RWPE1 (cell line): ENCODE measurements at places on chromosomes 6 and 20.
A peak's percentile ranks its signal among the peaks of the same experiment; 100 is the strongest.

- DNase-seq, result no peak
Observed at GRCh38 chr20:19588241-19588640, 169.8 kb upstream of the RIN2 start.

- no peak for DNase-seq
Observed at GRCh38 chr6:63295553-63296194, 24.1 kb downstream of the LGSN start.

DNA sequence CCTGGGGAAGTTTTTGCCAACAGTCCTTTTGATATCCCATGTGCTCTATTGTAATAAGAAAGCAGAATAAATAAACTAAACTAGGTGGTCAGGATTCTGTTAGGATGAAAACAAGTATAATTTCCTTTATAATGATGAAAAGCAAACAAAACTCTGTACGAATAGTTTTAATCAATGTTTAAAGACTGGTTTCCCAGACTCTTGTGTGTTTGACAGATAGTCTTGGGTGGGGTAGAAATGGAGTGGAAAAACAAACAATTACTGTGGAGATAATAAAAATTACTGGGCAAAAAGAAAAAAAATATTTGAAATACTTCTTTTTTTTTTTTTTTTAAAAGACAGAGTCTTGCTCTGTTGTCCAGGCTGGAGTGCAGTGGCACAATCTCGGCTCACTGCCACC is 152.1 kb upstream of the FLRT3 start:
- DNase-seq, result no peak

GRCh38 chr20:6812530-6812929 is 45.0 kb downstream of the BMP2 start:
- DNase-seq, result no peak

DNA sequence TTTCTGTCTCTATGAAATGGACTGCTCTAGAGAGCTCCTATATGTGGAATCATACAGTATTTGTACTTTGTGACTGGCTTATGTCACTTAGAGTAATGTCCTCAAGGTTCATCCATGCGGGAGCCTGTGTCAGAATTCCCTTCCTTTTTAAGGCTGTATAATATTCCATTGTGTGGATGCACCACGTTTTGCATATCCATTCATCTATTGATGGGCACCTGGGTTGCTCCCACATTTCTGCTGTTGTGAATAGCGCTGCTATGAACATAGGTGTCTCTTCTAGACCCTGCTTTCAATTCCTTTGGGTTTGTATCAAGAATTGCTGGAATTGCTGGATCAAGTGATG is 155.4 kb downstream of the BMP7 start:
- DNase-seq, result no peak

DNA sequence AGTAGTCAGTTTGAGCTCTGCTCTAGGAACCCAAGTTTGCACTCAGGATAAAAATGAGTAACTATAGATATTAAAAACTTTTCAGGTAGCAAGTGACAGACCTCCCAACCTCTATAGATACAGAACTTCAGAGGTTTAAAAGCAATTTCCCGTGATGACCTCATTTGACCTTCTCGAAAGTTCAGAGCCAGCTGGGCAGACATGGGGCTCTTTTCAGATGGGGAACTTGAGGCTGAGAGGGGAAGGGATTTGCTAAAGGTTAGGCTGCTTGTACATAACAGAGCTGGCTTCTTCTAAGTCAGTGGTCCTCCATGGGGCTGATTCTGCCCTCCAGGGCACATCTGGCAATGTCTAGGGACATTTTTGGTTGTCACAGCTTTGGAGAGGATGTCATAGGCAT is 58.8 kb upstream of the ZNF831 start:
- DNase-seq, result no peak

DNA sequence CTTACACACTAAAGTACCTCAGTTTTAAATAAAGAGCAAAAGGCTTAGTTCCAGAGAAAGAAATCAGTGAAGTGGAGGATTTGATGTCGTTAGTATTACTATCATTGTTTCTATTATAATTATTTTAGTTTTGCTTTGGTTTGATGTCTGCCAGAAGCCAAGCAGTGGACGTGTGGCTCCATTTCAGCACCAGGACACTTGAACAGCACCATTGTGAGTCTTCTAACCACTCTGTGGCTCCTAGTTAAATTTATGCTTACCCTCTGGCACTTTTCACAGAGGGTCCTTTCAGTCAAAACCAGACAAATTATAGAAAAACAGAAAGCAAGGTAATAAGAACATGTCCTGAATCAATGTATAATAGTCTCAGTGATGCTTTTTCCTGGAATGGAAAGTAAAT is 3.4 kb downstream of the COL9A1 start:
- DNase-seq, result no peak

DNA sequence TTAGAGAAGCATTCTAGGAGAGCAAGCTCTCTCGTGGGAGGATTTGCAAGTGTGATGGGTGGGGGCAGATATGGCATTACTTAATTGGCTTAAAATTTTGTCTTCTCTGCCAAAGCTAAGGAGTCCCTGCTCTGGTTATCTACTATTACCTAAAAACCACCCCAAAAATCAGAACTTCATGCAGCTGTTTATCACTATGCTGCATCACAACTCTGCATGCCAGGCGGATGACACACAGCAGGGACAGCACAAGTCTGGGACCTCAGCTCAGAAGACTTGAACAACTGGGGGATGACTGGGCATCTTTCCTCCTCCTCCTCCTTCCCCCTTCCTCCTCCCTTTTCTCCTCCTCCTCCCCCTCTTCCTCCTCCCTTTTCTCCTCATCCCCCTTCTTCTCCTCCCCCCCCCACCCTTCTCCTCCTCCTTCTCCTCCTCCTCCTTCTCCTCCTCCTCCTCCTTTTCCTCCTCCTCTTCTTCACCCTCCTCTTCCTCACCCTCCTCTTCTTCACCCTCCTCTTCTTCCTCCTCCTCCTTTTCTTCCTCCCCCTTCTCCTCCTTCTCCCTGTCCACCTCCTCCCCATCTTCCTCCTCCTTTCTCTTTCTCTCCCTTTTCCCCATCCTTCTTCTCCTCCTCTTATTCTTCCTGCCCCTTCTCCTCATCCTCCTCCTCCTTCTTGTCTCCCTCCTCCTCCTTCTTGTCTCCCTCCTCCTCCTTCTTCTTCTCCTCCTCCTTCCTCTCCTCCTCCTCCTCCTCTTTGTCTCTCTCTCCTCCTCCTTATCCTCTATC is 218.6 kb upstream of the PMEPA1 start:
- DNase-seq, result no peak

DNA sequence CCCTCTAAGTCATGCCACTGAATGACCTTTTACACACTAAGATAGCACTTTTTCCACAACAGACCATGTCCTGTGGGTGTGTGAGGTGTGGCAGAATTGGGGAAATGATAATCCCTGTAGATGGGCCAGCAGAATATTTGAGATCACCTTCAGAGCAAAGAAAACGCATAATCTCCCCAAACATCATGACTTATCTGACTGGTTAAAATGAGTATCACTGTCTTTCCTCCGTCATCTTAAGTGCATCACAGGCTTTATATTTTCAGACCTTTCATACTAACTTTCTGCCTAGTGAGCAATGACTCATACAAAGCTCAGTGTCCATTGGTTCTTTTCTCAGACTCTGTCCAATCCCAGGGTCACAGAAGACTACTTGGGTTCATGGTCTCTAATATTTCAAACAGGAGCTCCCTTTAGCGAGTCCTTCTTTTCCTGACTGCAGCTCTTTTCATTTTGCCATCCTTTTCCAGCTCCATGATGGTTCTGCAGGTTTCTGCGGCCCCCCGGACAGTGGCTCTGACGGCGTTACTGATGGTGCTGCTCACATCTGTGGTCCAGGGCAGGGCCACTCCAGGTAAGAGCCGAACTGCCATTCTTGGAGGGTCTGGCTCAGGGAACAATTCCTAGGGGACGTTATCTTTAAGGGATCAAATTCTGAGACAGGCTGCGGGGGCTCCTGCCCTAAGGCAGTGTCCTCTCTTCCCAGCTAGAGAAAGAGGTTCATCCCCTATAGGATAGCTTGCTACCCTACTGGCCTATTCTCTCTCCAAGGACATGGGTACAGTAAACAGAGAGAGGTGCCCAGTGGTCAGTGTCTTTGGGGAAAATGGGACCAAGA is at the start of gene HLA-DPB1:
HLA-DPB1 (plus strand) TSS at position 423 of the 838 bp plus-strand sequence; CDS start at position 475, 52 bp downstream.
- peak; percentile 78 for DNase-seq

DNA sequence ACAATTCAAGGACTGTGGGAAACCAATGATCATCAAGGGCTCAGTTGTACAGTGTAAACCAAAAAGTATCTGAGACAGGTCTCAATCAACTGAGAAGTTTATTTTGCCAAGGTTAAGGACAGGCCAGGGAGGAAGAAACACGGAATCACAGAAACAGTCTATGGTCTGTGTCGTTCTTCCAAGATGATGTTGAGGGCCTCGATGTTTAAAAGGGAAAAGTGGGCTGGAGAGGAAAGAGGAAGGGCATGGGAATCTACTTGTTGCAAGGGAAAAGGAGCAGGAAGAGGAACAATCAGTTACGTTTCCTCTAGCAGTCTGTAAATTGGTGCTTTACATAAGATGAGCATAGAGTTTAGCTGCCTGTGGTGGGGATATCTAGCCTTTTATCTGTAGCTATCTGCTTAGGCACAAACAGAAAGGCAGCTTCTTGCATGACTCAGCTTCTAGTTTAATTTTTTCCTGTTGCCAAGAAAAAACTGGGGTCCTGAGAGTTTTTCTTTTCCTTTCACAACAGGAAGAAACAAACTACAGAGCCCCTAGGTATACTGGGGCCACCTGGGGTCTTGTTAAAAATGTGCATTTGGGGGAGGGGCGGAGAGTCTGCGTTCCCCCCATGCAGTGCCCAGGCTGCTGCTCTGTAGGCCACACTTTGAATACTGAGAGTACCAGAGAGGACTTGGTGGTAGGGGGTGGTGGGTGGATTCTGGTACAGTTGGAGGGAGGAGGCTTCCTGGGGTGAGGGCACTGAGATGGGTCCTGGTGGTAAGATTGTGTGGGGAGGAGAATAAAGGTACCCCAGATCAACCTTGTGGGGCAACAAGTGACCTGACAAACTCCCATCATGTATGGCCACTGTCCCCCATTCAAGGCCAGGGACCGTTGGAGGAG is 35.3 kb upstream of the EZR start:
- no peak for DNase-seq

DNA sequence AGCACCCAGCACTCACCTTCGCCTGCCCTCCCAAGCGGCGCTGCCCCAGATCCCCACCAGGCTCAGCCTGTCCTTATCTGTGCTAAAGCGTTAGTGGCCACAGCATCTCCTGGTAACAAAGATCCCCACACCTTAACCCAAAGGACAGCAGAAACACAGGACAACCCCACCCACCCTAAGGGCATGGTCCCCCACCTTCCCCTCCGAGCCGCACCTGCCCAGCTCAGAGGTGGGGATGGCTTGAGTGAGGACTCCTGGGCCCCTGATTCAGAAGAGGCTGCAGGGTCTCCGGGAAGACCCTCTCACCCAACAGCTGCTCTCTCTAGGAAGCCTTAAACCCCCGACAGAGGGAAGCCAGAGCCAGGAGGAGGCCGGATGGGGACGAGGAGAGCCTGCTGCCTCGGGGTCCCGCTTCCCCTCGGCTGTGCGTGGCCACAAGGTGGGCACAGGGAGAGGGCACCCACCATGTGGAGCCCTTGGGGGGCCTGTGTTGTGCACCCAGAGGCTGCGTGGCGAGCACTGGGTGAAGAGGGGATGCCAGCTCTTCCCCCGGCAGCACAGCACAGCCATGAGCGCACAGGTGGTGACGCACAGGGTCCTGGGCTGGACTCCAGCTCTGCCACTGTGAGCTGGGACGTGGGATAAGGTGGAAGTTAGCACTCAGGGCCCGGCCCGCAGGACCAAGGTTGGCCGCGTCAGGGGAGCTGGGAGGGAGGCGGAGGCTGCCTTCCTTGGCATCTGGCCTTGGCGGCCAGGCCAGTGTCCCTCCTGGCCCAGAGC is 31.9 kb upstream of the MRGBP start:
- no peak for DNase-seq

DNA sequence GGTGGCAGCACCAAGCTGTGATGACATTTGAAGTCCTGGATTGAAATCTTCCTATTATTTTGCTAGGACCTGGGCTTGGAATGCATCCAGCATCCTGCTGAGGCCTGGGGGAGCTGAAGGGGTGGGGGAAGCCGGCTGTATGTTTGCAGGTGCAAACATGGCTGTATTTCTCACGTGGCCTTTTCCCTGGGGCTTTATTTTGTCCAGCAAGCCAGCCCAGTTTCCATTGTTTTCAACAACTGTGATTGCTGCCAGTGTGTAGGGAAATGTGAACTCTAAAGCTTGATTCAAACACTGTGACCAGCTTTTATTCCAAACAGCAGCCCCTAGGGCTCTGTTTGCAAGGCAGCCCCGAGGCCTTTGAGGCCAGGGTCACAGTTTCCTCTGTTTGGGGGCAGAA is 683.0 kb downstream of the DHX35 start:
- no peak for DNase-seq

GRCh38 chr6:97399208-97399607 is 116.2 kb upstream of the MMS22L start:
- no peak for DNase-seq

DNA sequence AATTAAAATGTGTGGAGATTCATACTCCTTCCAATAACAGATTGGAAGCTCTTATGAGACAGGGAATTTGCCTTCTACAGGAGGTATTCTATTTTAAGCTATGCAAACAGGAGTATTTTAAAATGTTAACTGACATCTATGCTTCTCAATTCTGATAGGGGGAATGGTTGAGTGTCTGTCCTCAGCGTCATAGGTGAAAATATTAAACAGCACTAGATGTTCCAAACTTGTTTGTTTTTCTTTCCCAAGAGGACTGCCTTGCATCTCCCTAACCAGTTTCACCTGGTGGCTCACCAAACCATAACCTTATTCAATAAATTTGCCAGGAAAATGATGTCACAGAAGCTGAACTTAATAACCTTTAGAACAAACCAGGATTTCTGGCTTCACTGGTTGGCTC is 24.6 kb upstream of the ARG1 start:
- DNase-seq, result no peak

GRCh38 chr6:18101873-18102272 is 20.6 kb downstream of the NHLRC1 start:
- DNase-seq, result no peak

DNA sequence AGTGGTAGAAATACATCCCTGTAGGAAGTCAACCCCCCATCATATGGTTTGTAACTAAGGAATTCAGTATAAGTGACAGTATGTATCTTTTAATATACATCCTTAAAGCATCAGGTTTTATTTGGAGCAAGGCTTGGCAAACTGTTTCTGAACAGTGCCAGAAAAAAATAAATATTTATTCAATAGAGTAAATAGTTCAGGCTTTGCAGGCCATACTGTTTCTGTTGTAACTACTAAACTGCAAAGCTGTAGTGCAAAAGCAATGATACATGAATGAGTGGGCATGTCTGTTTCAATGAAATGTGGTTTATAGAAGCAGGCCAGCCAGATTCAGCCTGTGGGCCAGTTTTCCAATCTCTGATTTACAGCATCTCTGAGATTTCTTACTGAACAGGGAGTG is 977 bp downstream of the MEI4 start:
- DNase-seq, result no peak

GRCh38 chr6:55985309-55985708 is 109.9 kb upstream of the BMP5 start:
- DNase-seq, result no peak

- DNase-seq, result no peak
Observed at GRCh38 chr20:8322662-8323217, 190.7 kb downstream of the PLCB1 start.

GRCh38 chr6:43263314-43264178 is 20.3 kb downstream of the TTBK1 start:
- peak; percentile 80 for DNase-seq

- no peak for DNase-seq
Observed at GRCh38 chr6:168578036-168578435, 137.1 kb downstream of the SMOC2 start.
